ENCODE measurements at places on chromosomes 5 and 9.

GRCh38 chr9:87270221-87270847, 227.3 kb upstream of the DAPK1 start:
- DNase-seq: no peak

DNA sequence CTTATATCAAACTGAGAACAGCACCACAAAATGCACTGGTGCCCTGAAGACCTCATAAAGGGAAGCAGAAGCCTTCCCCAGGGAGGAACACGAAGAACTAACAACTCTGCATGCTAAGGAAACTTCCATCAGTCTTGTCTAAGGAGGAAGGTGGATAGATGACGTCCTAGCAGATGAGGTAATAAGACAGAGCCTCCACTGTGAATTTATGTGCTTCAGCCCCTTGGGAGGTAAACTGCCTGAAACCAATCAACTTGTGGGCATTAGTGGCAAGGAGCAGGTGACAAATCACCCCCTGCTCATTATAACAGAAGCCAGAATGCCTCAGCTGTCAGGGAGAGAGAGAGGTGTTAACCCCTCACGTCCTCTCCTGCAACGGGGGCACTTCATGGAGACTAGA, 48.9 kb upstream of the SPIN1 start:
- no peak for DNase-seq

GRCh38 chr5:82334085-82334692, 56.0 kb upstream of the RPS23 start:
- DNase-seq: no peak

- no peak for DNase-seq
These were observed 41.7 kb downstream of the TMEM161B start for GRCh38 chr5:88226881-88227450.

GRCh38 chr5:28344836-28345433, 1306.5 kb upstream of the CDH9 start:
- no peak for DNase-seq

DNA sequence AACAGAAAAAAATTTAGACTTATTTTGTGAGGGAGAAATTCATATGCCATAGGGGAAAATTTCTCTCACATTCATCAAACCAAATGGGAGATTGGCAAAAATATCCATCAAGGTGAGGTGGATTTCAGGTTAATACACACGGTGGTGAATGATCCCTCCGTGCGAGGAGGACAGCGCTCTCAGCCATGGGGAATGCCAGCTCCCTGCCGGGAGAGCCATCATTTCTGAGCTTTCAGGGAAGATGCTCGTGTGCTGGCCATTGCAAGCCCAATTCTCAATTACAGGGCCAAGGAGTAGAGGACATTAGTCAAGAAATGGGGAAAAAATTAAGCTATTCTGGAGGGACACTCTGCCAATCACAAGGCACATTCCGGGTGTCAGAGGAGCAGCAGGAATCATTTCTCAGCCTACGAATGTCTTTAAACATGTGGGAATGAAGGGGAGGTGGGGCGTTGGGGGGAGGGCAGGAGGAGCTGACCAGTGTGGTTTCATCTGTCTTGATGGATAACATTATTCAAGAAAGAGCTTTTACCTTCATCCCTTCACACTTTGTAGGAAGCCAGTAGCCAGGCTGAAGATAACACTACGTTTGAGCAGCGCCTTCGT, 165.5 kb downstream of the DAB2IP start:
- DNase-seq: no peak

- no peak for DNase-seq
These were observed 6.1 kb downstream of the IL12B start for GRCh38 chr5:159324102-159324755.

- no peak for DNase-seq
These were observed 32.0 kb upstream of the ITGA2 start for GRCh38 chr5:52956915-52957747.

DNA sequence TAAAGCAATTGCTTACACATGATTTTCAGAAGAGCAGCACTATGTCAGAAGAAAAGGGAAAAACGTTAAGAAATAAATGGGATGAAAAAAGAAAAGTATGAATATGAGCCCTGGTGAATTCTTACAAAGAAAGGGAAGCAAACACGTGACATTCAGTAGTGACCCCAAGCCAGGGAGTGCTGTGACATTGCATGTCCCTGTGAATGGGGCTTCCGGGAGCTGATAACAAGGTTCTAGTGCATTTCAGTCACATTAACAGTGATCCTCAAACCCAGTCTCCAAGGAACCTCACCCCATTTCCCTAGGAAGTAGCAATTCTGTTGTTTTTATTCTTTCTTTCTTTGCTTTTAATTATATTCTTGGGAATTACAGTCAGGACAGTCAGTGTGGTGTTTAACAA, 27.3 kb downstream of the TMEM252 start:
- DNase-seq: no peak

DNA sequence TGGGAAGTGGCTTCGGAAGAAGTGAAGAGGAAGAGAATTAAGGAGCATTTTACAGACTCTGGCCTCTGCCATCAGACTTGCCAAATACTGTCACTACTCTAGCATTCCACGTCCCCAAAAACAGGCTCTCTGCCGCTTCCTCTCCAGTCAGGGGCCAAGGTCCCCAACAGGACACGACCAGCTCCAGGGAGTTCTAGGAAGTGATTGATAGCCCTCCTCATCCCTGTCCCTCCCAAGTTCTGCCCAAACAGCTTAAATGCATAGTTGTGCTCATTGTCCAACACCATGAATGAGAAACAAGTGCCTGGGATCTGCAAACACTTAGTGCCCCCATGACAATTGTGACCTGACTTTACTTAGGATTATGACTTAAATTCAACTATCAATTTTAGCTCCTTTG, 96.5 kb downstream of the MED10 start:
- DNase-seq: no peak

GRCh38 chr9:80796632-80797031, 892.7 kb downstream of the TLE1 start:
- DNase-seq: no peak

DNA sequence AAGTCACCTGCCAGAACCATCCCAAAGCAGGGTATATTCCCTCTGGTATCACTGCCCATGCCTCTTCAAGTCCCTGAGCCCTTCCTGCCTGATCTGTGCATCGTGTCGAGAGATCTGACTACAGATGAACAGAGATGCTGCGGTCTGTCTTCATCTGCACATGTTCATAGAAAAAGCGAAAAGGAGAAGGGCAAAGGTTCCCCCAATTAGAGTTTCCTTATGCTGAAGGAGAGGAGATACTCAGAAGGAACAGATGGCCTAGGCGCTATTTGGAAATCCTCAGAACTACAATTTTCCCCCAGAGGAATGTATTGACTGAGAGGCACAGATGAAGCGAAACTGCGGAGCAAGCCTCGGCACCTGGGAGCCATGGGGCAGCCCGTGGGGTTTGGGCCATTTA, 170.9 kb downstream of the SEC61B start:
- DNase-seq: no peak

GRCh38 chr5:131254741-131255140, 9.1 kb upstream of the CDC42SE2 start:
- DNase-seq: no peak

DNA sequence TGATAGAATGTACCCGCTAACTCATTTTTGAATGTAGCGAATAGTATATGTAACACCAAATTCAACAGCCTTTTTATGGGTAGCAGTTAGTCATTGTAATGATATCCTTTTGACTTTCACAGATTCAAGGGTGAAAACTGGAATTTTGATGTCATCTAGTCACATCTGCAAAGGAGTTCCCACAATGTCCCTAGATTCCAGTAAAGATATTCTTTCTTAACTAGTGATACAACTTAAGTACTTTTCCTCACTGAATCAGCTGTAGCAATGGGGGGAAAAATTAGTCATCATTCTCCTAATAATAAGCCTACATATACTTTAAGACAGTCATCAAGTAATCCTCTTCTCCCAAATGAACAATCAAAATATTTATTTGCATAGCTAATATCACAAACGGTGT, 11.5 kb upstream of the SSBP2 start:
- DNase-seq: no peak

GRCh38 chr9:86185872-86186271, 73.6 kb downstream of the C9orf153 start:
- no peak for DNase-seq

GRCh38 chr9:38006163-38006562, 62.9 kb downstream of the SHB start:
- DNase-seq: no peak

GRCh38 chr5:78397831-78398230, 37.4 kb downstream of the SCAMP1 start:
- DNase-seq: no peak

- no peak for DNase-seq
These were observed 4.2 kb upstream of the NFIL3 start for GRCh38 chr9:91427873-91428272.

DNA sequence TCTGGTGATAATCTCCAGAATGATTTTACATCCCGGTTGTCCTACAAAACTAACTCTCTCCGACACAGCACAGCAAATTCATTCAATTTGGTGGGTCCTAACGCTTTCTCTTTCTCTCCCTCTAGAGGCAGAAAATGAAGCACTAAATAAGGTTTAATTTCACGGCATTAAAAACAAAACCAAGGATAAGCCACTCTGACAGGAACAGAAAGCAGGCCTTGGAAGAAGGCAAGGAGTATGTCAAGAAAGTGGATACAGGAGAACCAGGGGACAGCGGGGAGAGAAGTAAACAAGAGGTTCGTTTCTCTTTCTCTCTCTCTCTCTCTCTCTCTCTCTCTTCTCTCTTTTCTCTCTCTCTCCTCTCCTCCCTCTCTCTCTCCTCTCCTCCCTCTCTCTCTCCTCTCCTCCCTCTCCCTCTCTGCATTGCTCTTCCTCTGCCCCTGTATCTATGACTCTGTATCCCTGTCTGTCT, 49.8 kb downstream of the EBF1 start:
- DNase-seq: no peak

DNA sequence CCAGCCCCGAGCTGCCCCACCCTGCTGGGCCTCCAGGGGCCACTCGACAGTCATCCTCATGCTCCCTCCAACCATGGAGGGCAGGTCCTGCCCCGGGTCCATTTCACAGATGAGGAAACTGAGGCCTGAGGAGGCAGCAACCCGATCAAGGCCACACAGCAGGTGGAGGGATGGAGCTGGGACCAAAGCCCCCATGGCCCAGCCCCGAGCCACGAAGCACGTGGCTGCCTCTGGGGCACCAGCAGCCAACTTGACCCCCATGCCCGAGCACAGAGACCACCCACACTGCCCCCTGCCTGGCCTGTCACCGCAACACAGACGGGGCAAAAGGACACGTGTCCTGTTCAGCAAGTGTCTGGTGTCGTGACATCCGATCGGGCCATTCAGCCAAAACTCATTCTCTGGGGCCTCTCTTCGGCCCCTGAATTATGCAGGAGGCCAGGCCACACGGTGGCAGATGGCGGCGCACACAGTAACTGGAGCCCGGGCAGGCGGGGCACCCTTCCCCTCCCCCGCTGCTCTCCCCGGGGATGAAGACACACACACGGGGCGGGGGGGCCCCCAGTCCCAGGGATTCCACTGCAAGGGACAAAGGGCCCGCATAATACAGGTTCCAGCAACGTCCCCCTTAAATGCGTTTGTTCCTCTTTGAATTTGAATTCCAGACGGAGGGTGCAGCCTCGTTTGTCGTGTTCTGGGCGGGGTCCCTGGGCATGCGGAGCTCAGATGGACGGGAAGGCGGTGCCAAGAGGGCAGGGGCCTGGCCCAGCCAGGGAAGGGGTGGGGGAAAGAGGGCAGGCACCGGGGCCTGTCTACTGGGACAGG, 29.4 kb upstream of the TMEM250 start:
- no peak for DNase-seq

DNA sequence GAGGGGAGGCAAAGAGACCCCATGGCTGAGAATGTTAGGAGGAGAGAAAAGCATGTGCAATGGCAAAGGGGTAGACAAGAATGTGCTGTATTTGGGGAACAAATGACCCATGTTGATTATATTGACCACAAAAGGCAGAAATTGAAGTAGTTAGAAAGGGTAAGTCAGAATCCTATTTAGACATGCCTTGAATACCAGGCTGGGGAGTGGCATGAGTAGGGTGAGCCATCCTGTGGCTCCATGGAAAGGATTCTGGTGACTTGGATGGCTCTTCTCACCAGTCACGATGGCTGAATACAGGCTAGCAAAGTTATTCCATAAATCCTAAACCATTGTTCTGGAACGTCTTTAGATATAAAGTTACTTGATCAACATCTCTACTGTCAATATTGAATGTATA, 73.4 kb upstream of the MEF2C start:
- no peak for DNase-seq

GRCh38 chr9:78839252-78839651, 542.3 kb downstream of the PSAT1 start:
- DNase-seq: no peak

- DNase-seq: no peak
These were observed 69.6 kb upstream of the PRRC1 start for GRCh38 chr5:127447827-127448226.

GRCh38 chr5:32932241-32932935, 221.3 kb downstream of the NPR3 start:
- DNase-seq: no peak

DNA sequence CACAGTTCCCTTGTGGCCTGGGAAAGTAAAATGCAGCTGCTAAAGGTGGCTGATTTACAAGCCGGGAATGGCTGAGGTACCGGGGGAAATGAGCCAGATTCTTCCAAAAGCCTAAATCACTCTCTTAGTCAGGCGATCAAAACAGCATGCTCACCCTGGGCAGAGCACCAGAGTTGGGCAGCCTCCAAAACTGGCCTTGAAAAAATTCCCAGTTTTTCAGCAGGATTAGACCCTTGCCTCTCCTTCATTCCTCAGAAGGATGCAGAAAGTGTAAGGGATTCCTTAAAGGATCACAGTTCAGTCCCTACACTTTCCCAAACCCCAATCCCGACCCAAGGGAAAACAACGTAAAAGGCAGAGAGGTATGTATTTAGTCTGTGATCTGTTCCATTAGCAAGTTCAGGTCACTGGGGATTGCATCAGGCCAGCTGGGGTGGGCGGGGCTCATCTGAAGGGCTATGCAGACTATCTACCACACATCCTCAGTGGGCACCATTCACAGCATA, 16.9 kb downstream of the TMEM174 start:
- no peak for DNase-seq

DNA sequence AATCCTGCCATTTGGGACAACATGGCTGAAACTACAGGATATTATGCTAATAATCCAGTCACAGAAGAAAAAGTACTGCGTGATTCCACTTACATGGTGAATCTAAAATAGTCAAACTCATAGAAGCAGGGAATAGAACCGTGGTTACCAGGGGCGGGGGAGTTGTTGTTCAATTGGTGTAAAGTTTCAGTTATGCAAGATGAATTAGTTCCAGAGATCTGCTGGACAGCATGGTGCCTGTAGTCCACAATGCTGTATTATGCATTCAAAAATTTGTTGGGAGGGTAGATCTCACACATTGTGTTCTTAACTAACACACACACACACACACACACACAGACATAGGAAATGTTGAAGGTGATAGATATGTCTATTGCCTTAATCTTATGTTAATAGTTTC, 480.5 kb downstream of the DMRT2 start:
- DNase-seq: no peak

DNA sequence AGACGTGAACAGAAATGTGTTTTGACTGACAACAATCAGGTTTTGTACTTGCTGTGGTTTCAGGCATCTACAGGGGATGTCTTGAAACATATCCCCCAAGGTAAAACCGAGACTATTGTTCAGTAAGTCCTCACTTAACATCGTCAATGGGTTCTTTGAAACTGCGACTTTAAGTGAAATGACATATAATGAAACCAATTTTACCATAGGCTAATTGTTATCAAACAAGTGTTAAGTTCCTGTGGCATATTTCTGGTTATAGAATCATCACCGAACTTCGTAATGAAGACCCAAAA, 16.4 kb upstream of the OMD start:
- DNase-seq: no peak

Data from T-helper 2 cell (primary cell).